ENCODE measurements at places on chromosomes 6 and 20.
A peak's percentile ranks its signal among the peaks of the same experiment; 100 is the strongest.

GRCh38 chr6:18246205-18246604 lies 18.1 kb downstream of the DEK start:
- DNase-seq, result no peak

DNA sequence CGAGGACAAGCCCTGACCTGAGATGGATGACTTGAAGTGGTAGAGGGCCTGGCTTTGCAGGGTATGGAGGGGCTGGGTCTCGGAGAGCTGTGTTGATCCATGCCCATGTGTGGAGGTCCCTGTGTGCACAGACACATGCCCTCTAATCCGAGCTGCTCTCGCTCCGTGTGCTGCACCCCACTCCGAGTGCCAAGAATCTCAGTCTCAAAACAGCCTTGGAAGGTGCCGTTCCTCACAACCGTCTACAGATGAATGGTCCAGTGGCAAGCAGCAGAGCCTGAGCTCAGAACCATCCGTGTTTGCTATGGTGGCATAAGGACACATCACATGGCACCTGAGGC lies 92.4 kb downstream of the RAMACL start:
- no peak for DNase-seq

- DNase-seq, result no peak
Observed at GRCh38 chr6:38482466-38482865, 157.3 kb downstream of the BTBD9 start.

DNA sequence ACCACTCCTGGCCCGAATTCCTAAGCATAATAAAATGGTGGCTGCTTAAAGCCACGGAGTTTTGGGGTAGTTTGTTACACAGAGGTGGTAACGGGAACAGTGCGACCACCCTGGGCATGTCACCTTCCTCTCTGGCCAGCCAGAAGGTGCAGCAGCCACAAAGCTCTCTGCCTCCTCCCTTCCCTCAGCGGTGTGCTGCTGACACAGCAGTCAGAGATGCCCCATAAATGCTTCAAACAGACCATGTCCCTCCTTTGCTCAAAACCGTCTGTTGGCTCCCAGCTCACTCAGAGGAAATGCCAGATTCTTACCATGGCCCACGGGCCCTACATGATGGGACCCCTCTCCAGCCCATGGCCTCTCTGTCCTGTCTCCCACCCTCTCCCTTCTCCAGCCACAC lies 12.1 kb upstream of the TCF15 start:
- no peak for DNase-seq

DNA sequence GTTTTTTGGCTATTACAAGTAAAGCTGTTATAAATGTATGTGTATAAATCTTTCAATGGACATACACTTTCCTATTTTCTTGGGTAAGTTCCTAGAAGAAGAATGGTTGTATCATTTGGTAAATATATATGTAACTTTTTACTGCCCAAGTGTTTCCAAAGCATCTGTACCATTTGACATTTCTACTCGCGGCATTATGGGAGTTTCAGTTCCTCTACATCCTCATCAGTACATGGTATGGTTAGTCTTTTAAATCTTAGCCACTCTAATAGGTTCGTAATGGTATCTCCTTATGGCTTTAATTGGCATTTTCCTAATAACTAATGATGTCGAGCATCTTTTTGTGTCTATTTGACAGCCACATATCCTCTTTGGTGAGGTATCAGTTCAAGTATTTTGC lies 12.9 kb downstream of the SNPH start:
- no peak for DNase-seq

DNA sequence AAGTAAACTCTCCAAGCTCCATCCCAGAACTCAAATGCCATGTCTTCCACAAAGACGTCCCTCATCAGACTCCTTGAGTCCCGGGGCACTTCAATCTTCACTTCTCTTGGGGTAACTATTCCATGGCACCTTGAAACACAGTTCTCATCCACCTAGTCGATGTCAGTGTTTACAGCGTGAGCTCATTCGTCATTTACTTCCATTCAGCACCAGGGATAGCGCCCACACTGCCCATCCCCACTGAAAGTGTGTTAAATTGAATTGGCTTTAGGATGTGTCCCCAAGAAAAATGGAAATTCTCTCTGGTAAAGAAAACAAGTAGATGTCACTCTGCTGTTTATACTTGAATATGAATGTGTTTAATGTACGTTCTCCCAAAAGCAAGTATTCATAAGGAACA lies 31.3 kb downstream of the KCNK15 start:
- no peak for DNase-seq

DNA sequence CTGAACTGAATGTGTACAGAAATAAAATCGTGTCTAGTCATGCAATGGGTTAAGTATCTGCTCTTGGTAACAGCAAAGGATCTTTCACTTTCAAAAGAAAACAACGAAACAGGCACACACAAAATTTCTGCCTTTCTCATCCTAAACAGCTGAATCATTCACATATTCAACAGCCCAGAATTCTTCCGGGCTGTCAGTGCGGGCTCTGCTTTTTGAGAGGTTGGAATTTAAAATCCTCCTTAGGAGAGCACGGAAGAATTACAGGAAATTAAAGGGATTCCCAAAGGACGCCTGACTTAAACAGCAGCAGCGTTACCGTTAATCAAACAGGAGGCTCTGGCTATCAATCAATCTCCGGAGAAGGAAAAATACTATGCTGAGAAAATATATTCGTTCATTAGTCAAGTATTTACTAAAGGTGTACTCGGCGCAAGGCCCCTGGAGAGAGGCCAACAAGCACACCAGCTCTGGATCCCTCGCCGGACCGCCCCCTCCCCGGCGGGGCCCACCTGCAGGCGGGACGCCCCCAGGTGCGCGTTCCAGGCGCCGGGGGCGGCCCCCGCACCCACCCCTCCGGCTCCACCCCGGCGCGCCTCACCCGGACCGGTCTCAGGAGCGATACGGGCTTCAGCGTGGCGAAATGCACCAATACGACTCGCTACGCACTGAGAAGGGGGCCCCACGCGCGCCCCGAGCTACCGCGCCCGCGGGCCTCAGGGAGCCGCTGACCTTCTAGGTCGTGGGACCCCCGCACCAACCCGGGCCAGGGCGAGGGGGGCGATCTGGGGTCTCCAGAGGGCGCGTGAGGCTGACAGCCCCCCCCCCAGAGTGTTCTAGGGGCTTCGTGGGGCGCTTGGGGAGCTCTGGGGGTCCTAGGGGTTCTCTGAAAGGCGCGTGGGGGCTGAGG lies 1.0 kb downstream of the NAPB start:
- DNase-seq, result peak; percentile 50

- no peak for DNase-seq
Observed at GRCh38 chr6:15366879-15367278, 121.0 kb downstream of the JARID2 start.

GRCh38 chr6:135362124-135362523 lies 135.4 kb downstream of the AHI1 start:
- DNase-seq, result no peak

DNA sequence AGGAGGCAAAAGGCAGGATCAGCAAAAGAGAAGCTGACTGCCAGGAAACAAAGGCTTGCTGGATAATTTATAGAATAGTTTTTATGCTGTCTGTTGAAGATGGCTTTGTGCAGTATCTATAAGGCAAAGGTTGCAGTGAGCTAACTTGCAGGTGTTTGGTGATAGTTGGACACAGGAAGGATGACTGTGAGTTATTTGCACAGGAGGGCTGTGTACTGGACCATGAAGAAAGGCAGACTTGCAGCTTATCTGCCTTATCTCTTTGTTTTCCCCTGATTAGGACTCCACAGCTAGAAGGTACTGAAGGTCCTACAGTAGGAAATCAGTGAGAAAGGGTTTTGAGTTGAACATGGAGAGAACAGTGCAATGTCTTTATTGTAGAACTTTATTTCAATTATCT lies 2.1 kb downstream of the BTN1A1 start:
- no peak for DNase-seq

- no peak for DNase-seq
Observed at GRCh38 chr20:9200196-9200595, 131.3 kb downstream of the PLCB4 start.

All from activated CD4-positive, alpha-beta T cell treated with anti-CD3 and anti-CD28 coated beads for 4 hours (primary cell).